ENCODE measurements at places on chromosomes 11 and 22.

DNA sequence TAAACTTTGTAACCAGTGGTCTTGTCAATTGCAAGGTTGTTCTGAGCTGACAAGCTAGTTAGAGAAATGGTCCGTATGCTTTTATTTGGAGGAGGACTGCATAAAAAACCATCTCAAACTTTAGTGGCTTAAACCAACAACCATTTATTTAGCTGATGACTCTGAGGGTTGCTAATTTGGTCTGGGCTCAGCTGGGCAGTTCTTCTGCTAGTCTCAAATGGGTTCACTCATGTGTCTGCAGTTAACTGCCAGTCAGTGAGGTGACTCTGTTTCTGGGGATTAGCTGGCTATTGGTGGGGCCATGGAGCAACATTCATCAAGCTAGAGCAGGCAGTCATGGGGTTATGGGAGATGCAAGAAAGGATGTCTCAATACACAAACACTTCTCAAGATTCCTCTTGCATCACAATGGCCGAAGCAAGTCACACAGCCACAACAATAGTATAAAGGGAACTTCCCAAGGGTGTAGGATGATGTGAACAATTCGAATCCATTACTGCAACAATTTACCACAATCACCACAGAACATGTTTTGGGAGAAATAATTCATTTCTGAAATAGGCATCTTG is 521.9 kb downstream of the INSC start:
- no peak for DNase-seq

DNA sequence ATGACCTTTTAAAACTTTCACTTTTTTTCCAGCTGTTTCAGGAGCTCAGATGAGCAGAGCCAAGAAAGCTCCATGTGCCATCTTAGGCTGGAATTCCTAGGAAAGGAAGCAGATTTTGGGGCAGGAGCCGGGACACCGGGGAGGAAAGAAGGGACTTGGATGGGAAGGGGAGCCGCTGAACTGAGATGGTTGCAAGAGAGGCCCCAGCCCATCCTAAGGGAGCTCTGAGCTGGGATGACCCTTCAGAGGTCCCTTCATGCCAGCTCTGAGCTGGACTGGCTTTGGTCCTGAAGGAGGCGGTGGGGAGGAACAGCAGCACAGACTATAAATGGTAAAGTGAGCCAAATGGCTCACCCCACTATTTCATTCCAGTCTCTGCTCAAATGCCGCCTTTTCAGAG is 55.2 kb upstream of the SLC22A12 start:
- no peak for DNase-seq

- no peak for DNase-seq
These were observed 23.0 kb downstream of the SCN4B start for GRCh38 chr11:118129471-118130172.

- DNase-seq: no peak
These were observed 289.6 kb downstream of the ETS1 start for GRCh38 chr11:128297805-128298204.

DNA sequence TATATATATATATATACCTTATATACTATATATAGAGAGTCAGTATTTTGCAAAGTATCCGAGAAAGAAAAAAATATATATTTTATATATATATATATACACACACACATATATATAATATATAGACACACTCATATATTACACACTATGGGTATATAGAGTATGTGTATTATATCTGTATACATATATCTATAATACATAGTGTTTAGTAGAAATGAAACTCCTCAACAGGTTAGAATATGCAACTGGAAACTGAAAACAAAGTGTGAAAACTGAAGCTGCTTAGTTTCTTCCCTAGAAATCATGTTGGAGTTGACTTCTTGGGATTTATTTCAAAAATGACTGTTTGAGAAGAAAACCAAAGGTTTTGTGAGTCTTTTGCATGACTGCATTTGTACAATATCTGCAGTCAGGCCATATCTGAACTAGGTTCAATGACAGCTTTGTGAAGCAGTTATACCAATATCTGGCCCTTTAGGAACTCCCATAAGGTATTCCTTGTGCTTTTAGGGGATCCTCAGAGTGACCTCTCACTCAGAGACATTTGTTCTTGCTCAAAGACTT is 284.1 kb downstream of the CASP12 start:
- no peak for DNase-seq

- no peak for DNase-seq
These were observed 58.5 kb upstream of the ANO1 start for GRCh38 chr11:70019576-70020011.

GRCh38 chr11:57217053-57217452 is 20.0 kb downstream of the APLNR start:
- no peak for DNase-seq

- DNase-seq: no peak
These were observed 9.5 kb upstream of the MICAL2 start for GRCh38 chr11:12100841-12101242.

DNA sequence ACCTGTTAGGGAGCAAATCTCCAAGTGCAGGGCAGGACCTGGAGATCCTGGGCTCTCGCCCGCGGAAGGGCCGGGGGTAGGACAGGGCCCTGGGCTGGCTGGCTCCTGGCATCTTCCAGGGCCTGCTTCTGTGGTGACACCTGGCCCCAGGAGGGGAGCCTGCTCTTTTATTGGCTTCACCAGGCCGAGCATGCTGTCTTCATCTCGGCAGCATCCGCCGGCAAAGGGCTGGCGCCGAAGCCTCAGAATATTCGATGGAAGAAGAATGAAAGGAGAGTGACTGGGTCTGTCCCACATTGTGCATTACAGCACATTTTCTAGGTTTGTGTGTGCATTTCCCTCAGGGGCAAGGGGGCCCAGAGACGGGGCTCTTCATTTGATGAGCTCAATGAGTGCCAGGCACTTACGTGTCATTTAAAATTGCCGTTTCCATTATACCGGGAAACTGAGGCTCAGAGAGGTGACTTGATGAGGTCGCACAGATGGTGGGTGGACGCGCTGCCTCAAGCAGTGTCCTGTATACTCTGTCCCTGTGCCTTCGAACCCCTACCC is 70.0 kb downstream of the RBX1 start:
- no peak for DNase-seq

GRCh38 chr11:65205602-65205967 is 23.9 kb downstream of the CAPN1 start:
- no peak for DNase-seq

GRCh38 chr11:74262725-74263124 is 48.7 kb downstream of the P4HA3 start:
- no peak for DNase-seq

DNA sequence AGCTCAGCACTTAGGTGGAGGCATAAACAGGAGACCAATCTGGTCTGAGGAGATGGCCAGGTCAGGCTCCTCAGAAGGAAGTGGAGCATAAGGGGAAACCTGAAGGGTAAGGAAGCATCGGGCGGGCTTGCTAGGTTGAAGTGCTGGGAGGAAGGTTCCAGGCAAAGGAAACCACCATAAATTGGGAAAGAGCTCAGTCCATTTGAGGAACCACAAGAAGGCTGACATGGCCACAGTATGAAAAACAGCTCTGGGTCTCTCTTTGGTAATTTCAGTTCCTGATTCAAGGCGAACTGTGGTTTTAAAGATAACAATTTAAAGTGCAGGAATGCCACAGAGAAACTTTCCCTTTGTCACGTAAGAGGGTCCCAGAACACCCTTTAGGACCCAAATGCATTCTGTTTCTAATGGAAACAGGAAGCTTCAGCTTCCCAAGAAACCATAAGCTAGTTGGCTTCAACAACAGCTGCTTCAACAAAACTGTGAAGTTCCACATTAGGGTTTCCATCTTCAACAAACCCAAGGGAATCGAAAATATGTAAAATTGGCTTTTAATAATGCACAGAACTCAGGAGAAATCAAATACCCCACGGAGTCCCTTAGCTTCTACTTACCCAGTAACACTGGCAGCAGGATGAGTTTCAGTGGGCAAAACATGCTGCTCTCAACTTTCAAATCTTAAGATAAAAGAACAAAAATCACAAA is 10.4 kb downstream of the JAML start:
- no peak for DNase-seq

DNA sequence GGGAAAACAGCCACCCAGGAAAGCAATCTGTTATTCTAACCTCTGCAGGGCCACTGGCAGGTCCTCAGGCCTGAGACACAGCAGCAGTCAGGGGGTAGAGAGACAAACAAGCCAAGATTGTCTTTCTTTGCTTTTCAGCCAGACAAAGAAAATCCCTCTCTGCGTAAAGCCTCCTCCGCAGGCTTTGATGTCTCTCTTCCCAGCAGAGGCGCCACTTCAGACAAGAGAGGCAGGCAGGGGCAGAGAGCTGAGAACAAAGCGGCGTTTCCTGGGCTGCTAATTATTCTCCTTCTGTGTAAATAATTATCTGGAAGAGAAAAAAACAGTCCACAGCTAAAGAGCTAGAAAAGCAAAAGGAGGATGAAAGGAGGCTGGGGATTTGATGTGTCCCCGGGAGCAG is 102.7 kb upstream of the SEZ6L start:
- no peak for DNase-seq

DNA sequence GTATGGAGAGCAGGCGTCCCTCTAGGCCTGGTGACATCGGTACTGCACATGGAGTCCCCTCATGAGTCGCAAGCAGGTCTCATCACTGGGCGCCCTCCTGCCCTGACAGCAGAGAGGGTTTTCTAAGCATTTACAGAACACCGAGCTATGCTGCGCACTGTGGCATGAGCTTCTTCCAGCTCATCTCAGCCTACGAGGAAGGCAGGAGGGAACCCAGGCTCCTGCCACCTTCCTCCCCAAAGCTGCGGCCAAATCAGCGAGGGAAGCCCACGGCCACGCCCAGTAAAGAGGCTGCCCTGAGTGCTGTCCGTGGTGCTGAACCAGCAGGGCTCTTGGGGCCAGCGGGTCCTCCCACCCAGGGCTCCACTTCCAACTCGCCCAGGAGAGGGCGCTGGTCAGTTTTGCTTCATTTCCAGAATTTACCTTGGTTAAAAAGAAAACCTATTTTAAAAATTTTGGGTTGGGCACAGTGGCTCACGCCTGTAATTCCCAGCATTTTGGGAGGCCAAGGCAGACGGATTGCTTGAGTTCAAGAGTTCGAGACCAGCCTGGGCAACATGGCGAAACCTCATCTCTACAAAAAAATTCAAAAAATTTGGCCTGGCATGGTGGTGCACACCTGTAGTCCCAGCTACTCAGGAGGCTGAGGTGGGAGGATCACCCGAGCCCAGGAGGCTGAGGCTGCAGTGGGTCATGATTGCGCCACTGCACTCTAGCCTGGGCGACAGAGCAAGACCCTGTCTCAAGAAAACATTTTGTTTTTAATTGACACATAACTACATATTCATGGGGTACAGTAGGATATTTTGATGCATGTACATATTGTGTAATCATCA is 34.2 kb downstream of the PHF21B start:
- peak; percentile 4 for DNase-seq

- DNase-seq: no peak
These were observed 202.1 kb downstream of the ADAMTS15 start for GRCh38 chr11:130650456-130651030.

DNA sequence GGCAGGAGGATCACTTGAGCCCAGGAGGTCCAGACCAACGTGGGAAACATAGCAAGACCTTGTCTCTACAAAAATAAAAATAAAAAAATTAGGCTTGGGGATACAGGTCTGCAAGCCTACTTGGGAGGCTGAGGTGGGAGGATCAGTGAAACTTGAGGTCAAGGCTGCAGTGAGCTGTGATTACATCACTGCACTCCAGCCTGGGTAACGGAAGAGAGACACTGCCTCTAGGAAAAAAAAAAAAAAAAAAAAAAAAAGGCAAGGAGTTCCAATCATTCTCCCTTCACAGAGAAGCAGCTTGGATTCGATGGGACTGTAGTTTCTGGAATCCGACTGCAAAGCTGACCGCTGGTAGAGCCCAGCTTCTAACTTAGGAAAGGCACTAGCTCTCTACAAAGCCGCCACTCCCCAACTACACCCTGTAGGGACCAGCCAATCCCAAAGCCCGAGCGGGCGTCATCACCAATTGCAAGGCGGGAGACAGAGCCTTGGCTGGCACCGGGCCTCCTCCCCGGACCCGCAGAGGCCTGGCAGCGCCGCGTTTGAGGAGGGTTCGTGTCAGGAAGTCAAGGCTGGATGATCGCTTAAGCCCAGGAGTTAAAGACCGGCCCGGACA is 716 bp upstream of the DDB2 start:
- DNase-seq: peak; percentile 63

- DNase-seq: no peak
These were observed 188.6 kb downstream of the HIPK3 start for GRCh38 chr11:33445761-33446161.

DNA sequence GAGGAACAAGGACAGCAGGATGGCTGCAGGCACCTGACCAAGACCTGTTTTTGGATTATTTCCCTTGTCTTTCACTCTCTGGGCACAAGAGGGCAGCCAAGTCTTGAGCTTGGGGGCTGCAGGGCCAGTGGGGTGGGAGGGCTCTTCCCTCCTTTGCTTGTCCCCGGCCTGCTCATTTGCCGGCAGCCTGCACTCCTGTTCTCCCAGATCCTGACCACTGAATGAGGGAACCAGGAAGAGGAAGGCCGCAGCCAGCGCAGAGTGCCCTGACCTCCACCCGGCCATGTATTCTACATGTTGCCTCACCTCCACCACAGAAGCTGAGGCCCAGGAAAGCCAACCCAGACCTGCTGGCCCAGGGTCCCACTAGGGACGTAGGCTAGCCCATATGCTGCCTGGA is 15.5 kb upstream of the NNMT start:
- no peak for DNase-seq

DNA sequence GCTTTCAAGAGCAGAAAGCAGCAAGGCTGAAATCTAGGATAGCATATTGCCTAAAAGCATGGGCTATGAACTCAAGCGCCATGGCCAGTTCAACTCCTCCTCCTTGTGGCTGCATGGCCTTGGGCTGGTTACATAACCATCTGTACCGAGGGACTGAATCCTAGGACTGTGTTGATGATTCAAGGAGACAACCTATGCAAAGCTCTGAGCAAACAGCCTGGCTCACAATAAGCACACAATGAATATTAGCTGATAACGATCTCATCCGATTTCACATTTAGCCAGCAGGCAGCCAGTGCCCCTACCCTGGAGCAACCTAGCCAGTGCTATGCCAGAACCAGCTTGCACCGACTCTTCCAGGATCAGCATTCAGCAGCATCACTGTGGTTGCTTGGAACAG is 698.4 kb downstream of the TBC1D22A start:
- DNase-seq: no peak

DNA sequence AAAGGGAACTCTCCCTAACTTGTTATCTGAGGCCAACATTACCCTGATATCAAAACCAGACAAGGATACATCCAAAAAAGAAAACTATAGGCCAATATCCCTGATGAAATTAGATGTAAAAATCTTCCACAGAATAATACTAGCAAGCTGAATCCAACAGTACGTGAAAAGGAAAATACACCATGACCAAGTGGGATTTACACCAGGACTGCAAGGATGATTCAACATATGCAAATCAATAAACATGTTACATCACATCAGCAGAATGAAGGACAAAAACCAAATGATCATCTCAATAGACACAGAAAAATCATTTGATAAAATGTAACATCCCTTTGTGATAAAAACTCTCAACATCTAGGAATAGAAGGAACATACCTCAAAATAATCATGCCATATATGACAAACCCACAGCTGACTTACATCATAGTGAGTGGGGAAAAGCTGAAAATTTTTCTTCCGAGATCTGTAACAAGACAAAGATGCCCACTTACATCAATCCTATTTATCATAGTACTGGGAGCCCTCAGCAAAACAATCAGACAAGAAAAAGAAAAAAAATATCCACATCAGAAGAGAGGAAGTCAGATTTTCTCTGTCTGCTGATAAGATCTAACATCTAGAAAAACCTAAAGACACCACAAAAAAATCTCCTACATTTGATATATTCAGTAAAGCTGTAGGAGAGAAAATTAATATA is 703.3 kb upstream of the ANO5 start:
- no peak for DNase-seq

GRCh38 chr22:36881504-36882245 is 20.9 kb downstream of the NCF4 start:
- no peak for DNase-seq

- no peak for DNase-seq
These were observed 2.9 kb upstream of the GGT5 start for GRCh38 chr22:24247564-24248344.
